Stimulated activated CD8-positive, alpha-beta memory T cell treated with anti-CD3 and anti-CD28 coated beads, Interleukin-15, amount 100 ng/mL, for 4 hours (primary cell): ENCODE measurements at places on chromosomes 4 and X.

GRCh38 chrX:72492499-72492898 is 80.1 kb downstream of the HDAC8 start:
- no peak for DNase-seq

DNA sequence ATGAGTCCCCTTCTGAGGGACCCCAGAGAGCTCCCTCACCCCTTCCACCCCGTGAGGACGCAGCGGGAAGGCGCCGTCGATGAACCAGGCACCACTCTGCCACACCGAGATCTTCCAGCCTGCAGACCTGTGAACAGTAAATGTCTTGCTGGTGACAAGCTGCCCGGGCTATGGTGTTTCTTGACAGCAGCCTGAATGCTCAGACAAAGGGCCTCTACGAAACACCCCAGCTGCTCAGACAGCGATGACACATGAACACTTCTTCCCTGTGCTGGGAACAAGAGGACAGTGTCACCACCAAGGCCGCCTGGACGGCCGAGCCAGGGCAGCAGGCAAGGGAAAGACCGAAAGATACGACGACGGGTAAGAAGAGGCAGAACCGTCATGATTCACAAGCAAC is 30.6 kb upstream of the GTPBP6 start:
- no peak for DNase-seq

GRCh38 chr4:1474126-1475090 is 68.2 kb upstream of the NKX1-1 start:
- DNase-seq = no peak

GRCh38 chr4:138329506-138330070 is 87.4 kb upstream of the SLC7A11 start:
- DNase-seq = no peak

DNA sequence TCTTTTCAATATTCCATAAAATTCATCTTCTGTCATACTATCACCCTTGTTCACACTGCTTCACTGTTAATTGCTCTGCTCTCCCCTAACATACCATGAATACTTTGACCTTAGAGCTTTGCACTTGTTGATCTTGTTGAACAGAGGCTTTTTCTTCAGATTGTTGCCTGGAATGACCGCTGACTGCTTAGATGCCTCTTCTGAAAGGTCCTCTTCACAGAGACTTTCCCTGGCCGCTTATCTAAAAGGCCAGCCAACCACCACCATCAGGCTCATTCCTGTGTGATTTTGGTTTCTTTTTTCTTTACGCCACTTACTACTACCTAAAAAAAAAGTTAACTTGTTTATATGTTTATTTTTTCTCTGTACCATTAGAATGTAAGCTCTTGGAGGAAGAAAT is 667.7 kb downstream of the STPG2 start:
- DNase-seq = no peak

- DNase-seq = no peak
These were observed 537 bp downstream of the RBM10 start for GRCh38 chrX:47145395-47146120.

DNA sequence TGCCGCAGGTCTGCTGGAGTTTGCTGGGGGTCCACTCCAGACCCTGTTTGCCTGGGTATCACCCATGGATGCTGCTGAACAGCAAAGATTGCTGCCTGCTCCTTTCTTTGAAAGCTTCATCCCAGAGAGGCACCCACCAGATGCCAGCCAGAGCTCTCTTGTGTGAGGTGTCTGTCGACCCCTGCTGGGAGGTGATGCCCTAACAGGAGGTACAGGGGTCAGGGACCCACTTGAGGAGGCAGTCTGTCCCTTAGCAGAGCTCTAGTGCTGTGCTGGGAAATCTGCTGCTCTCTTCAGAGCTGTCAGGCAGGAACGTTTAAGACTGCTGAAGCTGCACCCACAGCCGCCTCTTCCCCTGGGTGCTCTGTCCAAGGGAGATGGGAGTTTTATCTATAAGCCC is 162.7 kb downstream of the NAF1 start:
- DNase-seq = no peak
